ENCODE measurements at places on chromosomes 4 and X.

DNA sequence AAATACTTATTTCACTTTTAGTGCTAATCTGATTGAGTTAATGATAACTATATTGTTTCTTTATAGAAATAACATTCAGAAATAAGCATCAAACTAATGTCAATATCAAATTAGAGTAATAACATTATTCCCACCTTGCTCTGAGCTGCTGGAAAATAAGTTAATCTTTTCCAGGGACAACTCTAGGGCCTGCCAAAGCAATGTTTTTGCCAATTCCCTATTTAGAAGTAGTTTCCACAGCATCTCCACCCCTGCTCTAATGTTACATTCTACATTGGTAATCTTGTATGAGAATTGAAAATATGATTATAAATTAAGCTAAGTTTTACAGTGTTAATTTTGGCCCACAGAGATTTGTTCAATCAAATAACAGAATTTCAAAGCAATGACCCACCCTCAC lies 68.3 kb downstream of the REELD1 start:
- no peak for DNase-seq

DNA sequence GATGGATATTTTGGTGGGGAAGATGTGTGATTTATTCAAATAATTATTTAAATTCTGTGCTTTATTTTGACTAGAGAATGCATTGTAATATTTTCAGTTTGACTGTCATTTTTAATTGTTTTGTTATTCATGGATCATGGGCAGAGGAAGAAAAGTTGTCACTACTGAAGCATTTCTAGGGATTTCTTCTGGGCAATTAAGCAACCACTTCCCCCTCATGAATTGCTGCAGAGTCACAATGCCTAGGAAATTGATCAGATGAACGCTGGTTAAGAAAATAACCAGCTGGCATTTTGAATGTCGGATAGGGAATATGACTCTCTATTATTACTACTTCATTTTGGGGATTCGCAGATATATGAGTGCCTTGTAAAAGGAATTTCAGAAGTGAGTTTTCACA lies 283.3 kb downstream of the IL15 start:
- DNase-seq: no peak

DNA sequence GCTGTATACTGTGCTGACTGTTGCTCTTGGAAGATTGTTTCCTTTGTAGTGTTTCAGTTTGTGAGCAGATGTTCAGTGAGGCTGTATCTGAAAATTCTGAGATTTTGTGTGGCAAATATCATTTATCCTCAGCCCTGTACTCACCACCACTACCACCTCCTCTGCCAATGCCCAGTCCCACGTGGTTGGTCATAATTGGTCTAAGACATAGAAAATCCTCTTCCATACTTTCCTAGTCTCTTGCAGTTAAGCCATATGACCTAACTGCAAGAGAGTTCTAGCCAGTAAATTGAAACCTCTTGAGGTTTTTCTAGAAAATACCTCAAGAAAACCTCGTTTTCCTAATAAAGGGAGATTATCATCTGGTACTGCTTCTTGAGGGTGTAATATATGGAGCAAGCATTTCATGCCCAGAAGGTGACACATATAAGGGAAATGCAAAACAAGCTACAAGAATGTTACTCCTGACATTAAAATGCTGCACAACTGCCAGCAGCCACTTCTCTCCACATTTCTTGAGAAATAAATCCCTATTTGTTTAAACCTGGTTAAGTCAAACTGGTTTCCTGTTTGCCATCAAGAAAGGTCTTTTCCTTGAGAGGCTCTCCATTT lies 32.8 kb downstream of the ABCE1 start:
- no peak for DNase-seq

GRCh38 chr4:139975830-139976272 lies 178.1 kb downstream of the MAML3 start:
- peak; percentile 52 for DNase-seq

GRCh38 chr4:2733001-2733843 lies 22.9 kb downstream of the TNIP2 start:
- no peak for DNase-seq

GRCh38 chr4:120557372-120557771 lies 365.2 kb downstream of the PRDM5 start:
- DNase-seq: no peak

- DNase-seq: no peak
These were observed 144.5 kb downstream of the SMIM20 start for GRCh38 chr4:26058537-26058936.

GRCh38 chr4:120699354-120699753 lies 223.2 kb downstream of the PRDM5 start:
- DNase-seq: no peak

- no peak for DNase-seq
These were observed 43.7 kb downstream of the MAGEB16 start for GRCh38 chrX:35841872-35842271.

DNA sequence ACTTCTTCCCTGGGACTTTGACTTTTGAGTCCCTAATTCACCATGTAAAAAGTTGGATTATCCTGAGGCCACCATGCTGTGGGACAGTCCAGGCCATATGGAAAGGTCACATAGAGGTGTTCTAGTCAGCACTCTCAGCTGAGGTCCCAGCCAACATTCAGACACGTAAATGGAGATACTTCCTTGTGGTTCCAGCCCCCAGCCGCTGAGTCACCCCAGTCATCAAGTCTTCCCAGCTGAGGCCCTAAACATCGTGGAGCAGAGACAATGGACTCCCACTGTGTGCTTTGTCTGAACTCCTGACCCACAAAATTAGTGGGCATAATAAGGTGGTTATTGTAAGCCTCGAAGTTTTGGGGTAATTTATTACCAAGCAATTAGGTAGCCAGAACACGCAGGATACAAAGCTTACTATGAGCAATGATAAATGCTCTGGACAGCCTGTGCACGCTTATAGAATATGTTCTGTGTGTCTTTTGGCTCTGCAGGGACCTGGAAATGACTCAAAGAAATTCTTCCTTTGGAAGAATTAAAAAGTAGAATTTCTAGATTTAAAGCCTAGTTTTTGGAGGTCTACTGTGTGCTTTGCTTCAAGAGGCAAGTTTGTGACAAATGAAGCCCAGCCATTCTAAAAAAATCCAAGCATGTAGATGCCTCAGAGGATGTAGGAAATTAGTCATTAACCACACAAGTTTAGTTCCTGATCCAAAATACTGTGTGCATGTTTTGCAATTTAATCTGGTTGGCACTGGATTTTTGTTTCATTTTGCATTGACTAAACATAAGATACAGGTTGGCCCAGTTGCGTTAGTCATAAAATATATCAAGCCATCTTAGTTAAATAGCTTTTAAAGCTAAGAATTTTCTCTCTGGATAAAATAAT lies 33.2 kb upstream of the SLC9A7 start:
- DNase-seq: peak; percentile 78

DNA sequence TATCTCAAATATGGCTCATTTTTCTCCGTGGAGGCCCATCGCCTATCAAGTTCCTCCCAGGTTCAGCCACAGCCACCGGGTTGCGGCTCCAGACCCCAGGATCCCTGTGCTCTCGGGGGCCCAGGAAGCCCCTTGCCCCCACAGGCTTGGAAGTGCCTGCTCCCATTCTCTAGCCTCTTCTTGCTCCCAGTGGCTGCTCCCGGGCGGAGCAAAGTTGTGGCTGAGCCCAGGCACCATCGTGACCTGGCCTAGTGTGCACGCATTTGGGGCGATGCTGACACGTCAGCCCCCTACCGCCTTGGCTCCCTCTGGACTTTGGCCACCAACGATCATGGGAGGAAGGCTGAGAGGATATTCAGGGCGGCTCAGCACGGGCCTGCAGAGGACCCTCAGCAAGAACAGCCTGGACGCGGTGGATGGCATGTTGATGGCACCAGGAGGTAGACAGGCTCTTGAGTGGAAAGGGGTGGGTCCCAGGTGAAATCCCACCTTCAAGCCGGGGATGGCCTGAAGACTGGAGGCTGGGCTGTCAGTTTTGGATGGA lies 419.4 kb upstream of the AGA start:
- no peak for DNase-seq

- no peak for DNase-seq
These were observed 167.1 kb downstream of the NSUN7 start for GRCh38 chr4:40916880-40917279.

DNA sequence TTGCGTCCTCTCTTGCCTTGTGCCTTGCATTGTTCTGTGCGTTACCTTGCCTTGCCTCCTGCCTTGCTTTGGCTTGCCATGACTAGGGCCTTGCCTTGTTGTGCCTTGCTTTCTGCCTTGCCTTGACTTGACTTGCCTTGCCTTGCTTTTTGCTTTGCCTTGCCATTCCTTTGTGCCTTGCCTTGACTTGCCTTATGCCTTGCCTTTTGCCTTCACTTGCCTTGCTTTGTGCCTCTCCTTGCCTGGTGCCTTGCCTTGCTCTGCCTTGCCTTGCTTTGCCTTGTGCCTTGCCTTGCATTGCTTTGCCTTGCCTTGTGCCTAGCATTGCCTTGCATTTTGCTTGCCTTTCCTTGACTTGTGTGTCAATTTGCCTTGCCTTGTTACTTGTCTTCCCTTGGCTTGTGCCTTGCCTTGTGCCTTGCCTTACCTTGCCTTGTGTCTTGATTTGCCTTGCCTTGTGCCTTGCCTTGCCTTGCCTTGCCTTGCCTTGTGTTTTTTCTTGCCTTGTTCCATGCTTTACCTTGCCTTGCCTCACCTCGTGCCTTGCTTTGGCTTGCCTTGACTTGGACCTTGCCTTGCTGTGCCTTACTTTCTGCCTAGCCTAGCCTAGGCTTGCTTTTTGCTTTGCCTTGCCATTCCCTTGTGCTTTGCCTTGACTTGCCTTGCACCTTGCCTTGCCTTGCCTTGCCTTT lies 95.8 kb downstream of the TAB3 start:
- no peak for DNase-seq

DNA sequence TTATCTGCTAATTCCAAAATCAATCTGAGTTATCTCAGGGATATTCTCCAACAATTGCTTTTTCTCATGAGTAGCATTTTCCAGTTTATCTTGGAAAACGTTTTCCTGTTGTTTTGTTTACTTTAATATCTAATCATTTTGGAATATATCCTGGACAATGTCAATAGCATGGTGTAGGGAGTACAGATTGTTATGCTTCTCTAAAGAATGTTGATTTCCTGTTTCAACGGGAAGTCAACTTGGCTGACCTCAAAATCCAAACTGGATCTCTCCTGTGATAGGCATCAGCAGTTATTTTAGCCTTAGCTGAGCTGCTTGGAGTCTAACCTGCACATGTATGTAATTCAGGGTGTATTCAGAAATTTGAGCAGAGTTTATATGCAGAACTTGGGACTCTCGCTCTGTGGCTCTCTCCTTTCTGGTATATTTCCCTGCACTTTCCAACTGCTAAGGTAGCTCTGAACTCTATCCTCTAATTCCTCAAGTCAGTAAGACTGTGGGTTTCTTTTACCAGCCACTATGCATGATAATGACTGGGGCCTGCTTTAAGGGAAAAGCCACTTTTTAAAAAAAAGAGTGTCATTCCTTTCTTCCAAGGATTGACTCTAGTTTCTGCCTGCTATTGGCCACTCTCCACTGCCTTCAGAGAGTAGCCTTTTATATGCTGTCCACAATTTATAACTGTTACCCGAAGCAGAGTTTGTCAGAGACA lies 7.7 kb downstream of the PRSS48 start:
- DNase-seq: no peak

DNA sequence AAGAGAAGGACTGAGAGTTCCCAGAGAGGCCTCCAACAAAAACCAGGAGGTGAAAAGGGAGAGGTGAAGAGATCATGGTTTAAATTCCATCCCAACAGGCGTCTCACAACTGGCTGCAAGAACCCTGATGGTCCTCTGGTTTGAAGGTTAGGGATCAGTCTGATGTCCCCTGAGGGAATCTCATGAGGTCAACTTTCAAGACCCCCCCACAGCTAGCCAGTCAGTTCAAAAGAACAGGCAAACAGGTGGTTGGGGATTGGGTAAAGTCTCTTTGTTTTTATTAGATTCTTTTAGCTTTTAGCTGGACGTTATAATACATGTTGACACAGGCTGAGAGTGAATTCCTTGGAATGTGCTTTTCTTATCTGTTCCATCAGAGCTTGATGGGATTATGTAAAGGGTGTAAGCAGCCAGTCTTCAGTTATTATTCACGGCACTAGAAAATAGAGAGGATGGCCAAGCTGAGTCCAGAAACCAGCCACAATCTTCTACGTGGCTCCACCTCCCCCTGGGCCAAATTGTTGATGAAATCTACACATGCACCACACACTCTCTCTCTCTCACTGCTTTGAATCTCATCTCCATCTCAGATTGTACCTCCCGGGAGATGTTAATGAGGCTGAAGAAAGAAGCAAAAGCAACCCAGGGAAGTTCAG lies 20.8 kb downstream of the ENPP6 start:
- no peak for DNase-seq

DNA sequence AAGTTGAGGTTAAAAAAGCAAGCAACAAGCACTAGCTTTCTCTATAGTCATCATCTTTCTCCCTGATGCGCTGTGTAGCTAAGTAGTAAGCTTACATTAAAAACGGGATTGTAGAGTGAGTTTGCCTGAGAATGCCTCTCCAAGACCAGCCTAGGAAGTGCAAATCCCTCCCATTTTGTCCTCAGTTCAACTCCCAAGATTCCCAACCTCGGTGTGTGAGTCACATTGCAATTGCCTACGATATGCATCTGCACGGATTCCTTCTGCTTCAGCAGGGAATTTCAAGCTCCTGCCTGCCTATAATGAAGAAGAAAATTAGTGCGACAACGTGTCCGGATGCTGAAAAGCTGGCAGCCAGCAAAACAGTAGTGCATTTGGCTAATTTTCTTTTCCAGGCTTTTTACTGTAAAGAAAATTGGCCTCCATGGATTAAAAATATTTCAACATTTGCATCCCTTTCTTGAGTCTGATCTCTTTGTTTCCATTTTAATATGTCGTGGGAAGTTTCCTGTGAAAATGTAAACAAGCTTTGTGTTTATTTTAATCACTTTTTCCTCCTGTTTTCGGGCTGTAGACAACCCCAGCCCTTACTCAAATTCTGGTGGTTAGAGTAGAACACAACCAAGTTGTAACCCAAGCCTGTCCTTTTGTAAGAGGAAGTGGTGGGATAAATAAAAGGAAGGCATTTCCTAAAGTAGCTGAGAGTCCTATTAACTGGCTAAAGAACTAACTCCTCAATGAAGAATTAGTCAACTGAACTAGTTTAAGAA lies 58.4 kb upstream of the TET2 start:
- DNase-seq: no peak

DNA sequence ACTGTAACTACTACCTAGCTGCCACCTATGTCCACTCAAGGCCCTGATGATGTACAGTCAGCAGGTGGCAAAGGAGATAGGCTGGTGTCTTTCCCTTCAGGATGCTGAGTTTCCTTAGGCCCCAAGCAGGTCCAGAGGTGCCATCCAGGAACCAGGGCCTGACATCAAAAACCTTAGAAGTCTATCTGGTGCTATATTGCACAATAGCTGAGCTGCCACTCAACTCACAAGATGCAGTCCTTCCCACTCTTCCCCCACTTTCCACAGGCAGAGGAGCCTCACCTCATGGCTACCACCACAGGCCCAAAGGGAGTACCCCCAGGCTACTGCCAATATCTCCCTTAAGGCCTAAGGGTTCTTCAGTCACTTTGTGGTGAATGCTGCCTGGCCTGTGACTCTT lies 83.9 kb upstream of the ZNF827 start:
- no peak for DNase-seq

GRCh38 chr4:128854433-128854832 lies 44.9 kb downstream of the JADE1 start:
- DNase-seq: no peak

GRCh38 chr4:99669084-99669483 lies 11.5 kb upstream of the C4orf54 start:
- DNase-seq: no peak

GRCh38 chrX:1205681-1206611 lies 6.5 kb downstream of the CRLF2 start:
- no peak for DNase-seq
